ENCODE measurements at places on chromosomes 1 and 21. TPM values are rescaled to one million over a fixed set of nuclear protein-coding genes. Genes with fewer than 3 reads are reported as not detected.

The FBXO2 gene
- total RNA-seq: 1.1 TPM

The CEP350 gene
- 36.0 TPM for total RNA-seq

DNA sequence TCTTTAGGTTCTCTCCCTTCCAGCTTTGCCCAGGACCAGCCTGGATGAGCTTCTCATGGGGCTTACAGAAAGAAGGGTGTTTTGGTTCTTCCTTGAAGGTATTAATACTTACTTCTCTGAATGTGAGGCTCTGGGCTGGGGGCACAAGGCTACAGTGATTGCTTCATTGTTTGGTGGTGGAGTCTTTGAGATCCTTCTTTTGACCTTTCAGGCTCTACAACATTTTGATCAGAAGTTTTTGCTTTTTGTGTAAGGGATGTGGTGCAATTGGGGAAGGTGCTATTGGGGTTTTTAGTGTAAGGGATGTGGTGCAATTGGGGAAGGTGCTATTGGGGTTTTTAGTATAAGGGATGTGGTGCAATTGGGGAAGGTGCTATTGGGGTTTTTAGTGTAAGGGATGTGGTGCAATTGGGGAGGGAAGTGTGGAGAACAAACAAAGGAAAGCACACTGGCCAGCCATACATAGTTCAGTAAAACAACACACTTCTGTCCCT lies 103.6 kb upstream of the IVNS1ABP start:
- no peak for DNase-seq

DNA sequence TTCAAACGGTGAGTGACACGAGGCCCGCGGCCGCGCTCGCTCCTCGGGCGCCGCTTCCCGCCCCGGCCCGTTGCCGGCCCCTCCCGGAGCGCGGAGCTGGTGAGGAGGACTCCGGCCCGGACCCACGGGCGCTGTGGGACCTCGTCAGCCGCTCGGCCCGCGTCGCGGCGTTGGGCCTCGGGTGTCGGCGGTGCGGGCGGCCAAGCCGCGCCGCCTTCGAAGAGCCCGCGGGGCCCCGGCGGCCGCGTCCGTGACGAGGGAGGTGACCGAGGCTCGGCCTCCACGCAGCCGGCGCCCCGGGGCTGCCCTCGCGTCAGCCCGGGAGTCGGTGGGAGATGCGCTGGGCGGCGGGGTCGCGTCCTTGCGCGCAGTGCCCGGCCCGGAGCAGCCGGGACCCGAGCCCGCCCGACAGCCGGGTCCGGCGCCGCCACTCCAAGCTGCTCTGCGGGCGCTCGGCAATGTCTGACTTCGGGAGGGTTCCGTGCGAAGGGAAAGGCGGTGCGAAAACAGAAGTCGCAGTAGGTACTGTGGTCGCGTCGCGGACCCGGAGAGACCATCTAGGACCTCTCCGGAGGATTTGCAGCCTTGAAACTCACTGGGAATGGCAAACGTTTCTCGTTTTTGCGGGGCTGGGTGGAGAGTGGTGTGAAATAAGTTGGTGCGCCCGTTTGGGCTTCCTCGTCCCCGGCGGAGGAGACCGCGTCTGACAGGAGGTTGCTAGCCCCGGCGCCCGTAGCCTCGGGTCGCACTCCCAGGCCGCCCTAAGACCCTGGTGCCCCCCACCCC lies 829 bp downstream of the SPEN start:
- DNase-seq: peak; percentile 51

Data from activated naive CD4-positive, alpha-beta T cell treated with anti-CD3 and anti-CD28 coated beads for 36 hours (primary cell).